Urinary bladder (tissue), 4 donors: ENCODE measurements at places on chromosomes 6 and 20. TPM values are rescaled to one million over a fixed set of nuclear protein-coding genes. Genes with fewer than 3 reads are reported as not detected.

GRCh38 chr6:157773248-157773773 is 49.7 kb upstream of the SNX9 start:
- DNase-seq, result no peak

- no peak for DNase-seq
These were observed 151.7 kb downstream of the TMEM200A start for GRCh38 chr6:130517444-130517931.

- no peak for DNase-seq
These were observed 28.8 kb upstream of the MBOAT1 start for GRCh38 chr6:20241102-20241501.

DNA sequence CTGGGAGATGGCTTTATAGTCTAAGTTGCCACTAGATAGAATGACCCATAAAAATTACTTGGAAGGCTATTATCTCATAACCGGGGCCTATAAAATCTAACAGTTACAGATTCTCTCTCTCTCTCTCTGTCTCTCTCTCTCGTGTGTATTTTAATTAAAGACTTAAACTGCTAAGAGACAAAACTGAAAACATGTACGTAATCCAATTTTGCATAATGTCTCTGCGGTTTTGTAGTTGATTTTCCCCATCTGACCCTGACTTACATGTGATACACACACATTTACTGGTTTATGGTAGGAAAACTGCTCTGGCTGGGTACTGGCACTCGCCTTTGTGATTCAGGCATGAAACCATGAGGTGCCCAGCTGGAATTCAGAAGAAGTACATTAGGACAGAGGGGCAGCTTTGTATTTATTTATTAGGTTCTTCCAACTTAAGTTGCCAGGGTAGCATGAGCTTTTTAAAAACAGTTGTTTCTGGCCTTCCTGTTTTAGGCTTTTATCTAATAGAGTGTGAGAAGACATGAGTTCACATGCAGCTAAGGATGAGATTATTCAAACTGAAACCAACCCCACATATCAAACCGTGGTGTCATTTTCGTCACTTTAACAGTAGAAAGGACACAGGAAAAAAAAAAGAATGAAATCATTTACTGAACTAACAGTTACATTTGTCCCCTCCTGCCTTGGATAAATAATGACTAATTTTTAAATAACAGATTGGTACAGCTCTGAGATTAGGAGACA is 182.5 kb downstream of the GMPR start:
- DNase-seq, result no peak

GRCh38 chr6:13413466-13413862 is 73.9 kb downstream of the GFOD1 start:
- DNase-seq, result no peak

DNA sequence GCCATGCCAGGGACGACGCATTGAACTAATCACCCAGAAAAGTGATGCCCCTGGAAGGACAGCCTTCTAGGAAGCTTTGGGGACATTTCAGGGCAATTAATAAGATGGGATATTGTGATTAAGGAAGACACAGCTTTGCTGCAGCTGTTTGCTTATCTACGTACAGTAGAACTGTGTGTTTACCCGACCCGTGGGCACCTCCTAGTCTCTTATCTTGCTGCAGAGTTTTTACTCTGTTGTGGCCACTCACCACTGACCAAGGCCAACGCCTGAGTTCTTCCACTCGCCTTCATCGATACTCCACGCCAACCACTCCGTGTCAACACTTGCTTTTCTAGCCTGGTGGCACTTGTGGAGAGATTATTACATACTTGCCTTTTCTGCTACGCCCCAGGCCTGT is 105.9 kb upstream of the MLN start:
- no peak for DNase-seq

- no peak for DNase-seq
These were observed 27.5 kb downstream of the LAMA5 start for GRCh38 chr20:62339647-62340062.

- DNase-seq, result no peak
These were observed 57.8 kb downstream of the SLC2A10 start for GRCh38 chr20:46767127-46767761.

GRCh38 chr6:7154341-7155139 is 46.8 kb downstream of the RREB1 start:
- no peak for DNase-seq

- no peak for DNase-seq
These were observed 538.1 kb upstream of the MAN1A1 start for GRCh38 chr6:119887666-119888065.

- no peak for DNase-seq
These were observed 55.4 kb upstream of the BMP2 start for GRCh38 chr20:6711951-6712649.

GRCh38 chr20:25037288-25038102 is 20.4 kb downstream of the ACSS1 start:
- DNase-seq, result no peak

- DNase-seq, result no peak
These were observed 166.5 kb downstream of the SMOC2 start for GRCh38 chr6:168607272-168608112.

KCNQ2 gene
- 2.1 TPM for total RNA-seq
